ENCODE measurements at places on chromosomes 7 and 10.

DNA sequence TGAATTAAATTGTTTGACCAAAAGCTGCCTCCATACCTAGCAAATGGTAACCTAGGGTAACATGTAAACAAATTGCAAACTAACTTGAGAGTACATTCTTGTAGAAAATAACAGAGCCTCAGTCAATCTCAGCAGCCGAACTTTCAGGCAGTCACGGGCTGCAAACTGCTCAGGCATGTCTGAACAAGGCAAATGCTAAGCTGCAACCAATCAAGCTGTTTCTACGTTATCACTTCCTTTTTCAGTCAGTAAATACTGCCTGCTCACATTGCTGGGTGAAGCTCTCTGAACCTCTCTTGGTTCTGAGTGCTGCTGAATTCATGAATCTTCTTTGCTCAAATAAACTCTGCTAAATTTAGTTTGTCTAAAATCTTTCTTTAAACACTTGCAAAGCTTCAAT is 1212.4 kb downstream of the SORCS1 start:
- DNase-seq, result no peak

DNA sequence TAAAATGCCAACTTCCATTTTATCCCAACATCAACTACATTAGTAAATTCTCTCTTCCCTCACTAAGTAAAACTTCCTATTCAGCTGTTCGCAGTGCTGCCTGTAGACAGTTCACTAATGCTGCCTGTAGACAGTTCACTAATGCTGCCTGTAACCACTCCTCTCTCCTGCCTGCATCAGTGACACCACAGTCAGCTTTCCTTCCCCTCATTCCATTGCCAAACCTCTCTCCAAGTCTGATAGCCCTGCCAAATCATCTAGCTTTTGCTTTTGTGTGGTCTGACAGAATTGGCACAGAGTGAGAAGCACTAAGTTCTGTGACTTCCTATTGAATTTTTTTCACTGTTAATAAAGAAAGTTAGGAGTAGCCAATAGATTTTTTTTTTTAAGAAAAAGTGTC is 43.0 kb upstream of the MACC1 start:
- DNase-seq, result no peak

DNA sequence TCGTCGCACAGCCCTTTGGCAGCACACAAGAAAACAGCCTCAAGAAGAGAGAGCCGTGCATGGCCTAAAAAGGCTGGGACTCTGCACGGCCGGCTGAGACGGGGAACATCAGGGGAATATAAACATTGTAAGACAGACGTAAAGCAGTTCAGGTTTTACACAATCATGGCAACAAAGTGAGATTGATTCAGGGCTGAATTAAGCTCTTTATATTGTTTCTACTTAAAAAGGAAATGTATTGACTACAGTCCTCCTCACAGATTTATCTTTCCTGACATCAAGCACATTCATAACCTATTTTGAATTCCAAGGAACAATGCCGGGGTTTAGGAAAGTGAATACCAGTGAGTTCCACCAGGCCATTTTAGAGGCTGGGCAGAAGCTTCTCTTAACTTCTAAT is 25.2 kb downstream of the SORBS1 start:
- no peak for DNase-seq

- no peak for DNase-seq
Observed at GRCh38 chr7:131487217-131487616, 69.2 kb downstream of the PODXL start.

DNA sequence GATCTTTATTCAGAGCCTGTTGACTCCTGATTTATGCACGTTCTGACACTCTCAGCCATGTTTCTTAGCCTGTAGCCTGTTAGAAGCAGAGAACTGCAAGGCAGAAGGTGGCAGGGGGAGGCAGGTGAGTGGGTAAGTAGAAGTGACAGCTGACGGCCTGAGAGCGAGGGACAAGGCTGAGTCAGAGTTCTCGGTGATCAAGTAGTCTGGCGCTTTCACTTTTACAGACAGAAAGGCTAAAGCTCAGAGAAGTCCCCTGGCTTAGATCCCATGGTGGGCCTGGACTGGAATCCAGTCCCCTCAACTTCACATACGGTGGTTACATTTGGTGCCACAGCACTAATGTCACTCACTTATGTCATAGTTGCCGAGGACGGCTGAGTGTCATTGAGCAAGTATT is 139.0 kb downstream of the TACC2 start:
- no peak for DNase-seq

DNA sequence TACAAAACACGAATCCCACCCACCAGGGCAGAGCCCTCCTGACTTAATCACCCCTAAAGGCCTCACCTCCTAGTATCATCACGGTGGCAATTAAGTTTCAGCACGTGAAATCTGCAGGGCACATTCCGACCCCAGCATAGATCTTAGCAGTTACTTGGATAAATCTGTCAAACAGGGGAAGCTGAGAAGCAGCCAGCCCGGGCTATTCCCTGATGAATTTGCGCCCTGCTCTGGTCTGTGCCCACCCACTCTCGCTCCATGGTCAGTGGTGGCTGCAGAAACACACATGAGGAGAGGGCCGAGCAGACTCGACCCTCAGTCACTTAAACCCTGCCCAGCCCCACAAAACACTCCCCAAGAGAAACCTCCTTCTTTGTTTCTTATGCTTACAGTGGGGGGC is 28.7 kb downstream of the INSIG1 start:
- no peak for DNase-seq

DNA sequence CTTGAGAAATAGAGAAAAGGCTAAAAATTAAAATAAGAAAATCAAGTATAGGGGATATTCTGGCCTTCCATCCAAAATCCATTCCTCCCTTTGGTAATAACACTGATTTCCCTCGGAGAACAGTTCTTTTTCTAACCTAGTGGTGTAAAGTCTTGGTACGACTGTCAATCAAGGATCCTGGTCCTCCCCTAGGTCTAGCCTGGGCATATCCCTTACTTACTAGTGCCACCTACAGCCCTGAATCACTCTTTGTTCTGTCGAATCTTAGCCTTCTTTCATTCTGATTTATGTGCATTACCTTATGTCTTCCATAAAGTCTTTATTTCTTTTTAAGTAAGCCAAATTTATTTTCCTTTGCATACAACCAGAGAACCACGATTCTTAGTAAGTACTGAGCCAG is 298.7 kb upstream of the LRRTM3 start:
- no peak for DNase-seq

GRCh38 chr10:84184517-84184916 is 9.8 kb upstream of the CDHR1 start:
- DNase-seq, result no peak

GRCh38 chr7:66617295-66617694 is 11.4 kb upstream of the KCTD7 start:
- no peak for DNase-seq

GRCh38 chr7:85895835-85896234 is 709.0 kb upstream of the SEMA3D start:
- DNase-seq, result no peak

GRCh38 chr7:134623193-134623592 is 23.5 kb upstream of the BPGM start:
- DNase-seq, result no peak

DNA sequence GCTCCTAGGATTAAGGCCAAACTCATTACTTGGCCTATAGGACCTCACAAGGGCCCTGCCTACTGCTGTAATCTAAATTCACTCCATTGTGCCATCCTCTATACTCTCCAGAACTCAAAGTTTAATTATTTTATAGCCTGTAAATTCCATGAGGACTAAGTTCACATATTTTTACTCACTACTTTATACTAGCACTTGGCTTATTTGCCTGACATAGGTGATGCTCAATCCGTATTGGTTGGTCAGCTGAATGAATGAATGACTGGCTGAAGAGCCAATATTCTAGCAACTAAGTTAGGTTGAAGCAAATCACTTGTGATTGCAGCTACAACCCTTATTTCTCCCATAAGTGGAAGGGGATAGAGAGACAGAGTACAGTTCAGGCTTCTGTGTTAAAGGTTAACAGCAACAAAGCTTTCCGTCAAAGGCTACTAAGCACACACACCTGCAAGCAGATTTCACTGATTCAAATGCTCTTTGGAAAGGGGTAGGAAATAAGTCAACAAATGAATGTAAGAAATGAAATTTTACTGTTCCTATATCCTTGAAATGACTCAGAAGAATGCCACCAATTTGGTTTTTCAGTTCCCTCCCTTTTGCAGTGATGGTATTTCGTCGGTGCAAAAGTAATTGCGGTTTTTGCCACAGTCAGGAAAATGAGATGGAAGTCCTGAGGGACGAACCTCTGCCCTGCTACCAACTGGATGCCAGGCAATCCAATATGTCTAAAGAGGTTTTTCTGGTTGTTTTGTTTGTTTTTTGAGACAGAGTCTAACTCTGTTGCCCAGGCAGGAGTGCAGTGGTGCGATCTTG is 120.7 kb downstream of the COL28A1 start:
- no peak for DNase-seq

DNA sequence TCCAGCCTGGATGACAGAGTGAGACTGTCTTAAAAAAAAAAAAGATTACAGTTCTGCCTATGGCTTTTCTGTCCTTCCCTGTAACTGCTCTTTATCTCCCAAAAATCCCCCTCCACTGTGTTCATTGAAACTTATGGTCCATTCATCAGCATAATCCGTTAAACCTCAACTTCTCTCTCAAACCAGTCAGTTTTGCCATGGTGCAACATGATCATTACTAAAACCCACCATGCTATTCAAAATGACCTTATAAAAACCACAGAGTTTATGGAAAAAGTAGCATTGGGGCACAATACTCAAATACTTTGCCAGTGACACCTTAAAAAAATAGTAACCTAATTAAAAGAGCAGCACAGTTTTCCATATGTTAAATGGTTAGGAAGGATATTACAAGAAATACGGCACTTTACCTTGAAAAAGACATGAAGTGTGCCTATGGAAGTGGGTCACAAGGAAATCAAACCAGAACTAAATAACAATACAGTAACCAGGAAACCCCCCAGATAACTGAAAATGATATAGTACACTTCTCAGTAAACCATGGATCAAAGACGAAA is 74.0 kb upstream of the ST8SIA6 start:
- DNase-seq, result no peak

DNA sequence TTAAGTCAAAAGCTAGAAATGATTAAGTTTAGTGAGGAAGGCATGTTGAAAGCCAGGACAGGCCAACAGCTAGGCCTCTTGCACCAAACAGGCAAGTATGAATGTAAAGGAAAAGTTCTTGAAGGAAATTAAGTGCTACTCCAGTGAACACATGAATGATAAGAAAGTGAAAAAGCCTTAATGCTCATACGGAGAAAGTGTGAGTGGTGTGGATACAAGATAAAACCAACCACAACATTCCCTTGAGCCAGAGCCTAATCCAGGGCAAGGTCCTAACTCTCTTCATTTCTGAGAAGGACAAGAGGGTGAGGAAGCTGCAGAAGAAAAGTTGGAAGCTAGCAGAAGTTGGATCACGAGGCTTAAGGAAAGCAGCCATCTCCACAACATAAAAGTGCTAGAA is 53.0 kb downstream of the DNAJC1 start:
- no peak for DNase-seq

GRCh38 chr10:79193694-79194382 is 125.1 kb downstream of the ZMIZ1 start:
- DNase-seq, result no peak

Data from stimulated activated CD8-positive, alpha-beta memory T cell treated with anti-CD3 and anti-CD28 coated beads, Interleukin-7, amount 100 ng/mL, for 1 hour (primary cell).